ENCODE measurements at places on chromosomes 11 and 22. TPM values are rescaled to one million over a fixed set of nuclear protein-coding genes. Genes with fewer than 3 reads are reported as not detected.

DNA sequence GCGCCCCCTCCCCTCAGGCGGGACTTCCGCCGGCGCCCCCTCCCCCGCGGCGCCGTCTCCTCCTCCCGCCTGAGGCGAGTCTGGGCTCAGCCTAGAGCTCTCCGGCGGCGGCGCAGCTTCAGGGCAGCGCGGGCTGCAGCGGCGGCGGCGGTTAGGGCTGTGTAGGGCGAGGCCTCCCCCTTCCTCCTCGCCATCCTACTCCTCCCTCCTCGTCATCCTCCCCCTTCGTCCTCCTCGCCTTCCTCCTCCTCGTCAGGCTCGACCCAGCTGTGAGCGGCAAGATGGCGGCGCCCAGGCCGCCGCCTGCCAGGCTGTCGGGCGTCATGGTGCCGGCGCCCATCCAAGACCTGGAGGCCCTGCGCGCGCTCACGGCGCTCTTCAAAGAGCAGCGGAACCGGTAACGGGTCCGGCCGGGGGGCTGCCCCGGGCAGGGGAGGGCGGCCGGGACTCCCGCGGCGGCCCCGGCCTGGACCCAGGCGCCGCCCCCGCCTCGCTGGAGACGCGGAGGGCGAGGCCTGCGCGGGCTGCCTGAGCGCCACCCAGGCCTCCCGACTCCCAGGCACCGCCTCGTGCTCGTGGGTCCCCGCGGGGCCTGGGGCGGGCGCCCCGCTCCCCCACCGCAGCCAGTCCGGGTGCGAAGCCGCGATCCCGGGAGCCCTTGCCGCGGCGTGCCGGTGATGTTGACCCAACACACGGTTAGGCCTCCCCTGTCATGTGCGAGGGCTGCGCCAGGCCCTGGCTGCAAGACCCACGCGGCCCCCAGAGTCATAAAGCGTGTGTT is at the start of gene ATXN10:
TSS of gene ATXN10 (plus strand) at position 52 of the 781 bp plus-strand sequence. CDS start at position 282, 230 bp downstream.
- DNase-seq = peak; percentile 65

- DNase-seq = no peak
These were observed 43.6 kb upstream of the PRR5 start for GRCh38 chr22:44658311-44658953.

DNA sequence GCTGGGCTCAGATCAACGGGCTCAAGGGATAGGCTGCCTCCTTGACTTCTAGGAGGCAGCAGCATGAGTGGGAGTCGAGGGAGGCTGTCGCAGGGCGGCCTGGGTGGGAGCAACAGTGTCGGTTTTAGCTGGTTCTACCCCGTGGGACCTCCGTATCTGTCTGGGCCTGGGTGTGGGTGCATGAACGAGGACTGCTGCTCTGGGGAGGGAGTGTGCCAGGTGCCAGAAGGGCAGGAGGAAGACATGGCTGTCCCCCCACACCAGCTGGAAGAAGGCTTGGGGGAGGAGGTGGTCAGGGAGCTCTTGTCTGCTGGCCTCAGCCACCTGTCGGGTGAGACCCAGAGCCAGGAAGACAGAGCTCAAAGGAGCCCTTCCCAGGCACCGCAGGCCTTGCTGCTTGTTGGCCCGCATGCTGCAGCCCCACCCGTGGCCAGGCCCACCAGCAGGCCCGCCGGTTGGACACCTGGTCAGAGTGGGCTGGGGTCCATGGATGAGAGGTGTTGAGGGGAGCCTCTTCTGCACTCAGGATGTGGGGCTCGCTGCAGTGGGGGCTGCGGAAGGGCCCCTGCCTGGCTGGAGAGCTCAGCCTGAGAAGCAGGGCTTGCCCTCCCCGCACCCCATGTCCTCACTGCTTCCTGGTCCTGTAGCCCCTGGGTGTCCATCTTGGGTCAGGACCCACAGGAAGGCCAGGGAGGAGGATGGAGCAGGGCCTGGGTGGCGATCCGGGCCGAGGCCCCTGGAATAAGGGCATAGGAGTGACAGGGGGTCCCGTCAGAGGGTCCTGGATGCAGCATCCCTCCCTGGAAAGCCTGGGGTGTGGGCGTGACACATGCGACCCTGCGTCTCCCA is 3.4 kb downstream of the CEND1 start:
- DNase-seq = no peak

DNA sequence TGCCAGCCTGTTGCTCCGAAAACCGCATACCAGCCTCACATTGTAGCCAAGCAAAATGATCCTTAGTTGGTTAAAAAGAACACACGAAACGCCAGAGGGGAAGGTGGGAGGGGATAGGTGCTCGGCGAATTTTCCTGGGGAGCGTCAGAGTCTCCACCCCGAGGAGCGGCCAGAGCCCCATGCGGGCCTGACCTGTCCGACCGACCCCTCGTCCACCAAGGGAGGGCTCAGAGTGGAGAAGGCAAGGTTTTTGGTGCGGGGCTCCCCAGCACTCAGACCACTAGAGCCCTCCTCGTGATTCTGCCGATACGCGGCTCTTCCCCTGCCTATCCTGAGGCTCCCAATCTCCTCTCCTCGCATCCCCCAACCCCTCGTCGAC is 39.6 kb downstream of the DIXDC1 start:
- no peak for DNase-seq

- peak; percentile 39 for DNase-seq
These were observed 57.7 kb downstream of the BMAL1 start for GRCh38 chr11:13335319-13335718.

DNA sequence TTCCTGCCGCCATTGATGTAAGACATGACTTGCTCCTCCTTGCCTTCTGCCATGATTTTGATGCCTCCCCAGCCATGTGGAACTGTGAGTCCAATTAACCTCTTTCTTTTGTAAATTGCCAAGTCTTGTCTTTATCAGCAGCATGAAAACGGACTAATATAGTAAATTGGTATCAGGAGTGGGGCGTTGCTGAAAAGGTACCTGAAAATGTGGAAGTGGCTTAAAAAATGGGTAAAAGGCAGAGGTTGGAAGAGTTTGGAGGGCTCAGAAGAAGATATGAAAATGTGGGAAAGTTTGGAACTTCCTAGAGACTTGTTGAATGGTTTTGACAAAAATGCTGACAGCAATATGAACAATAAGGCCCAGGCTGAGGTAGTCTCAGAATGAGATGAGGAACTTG is 89.7 kb downstream of the RSF1 start:
- no peak for DNase-seq

- no peak for DNase-seq
These were observed 37.8 kb downstream of the SCN3B start for GRCh38 chr11:123616505-123617198.

DNA sequence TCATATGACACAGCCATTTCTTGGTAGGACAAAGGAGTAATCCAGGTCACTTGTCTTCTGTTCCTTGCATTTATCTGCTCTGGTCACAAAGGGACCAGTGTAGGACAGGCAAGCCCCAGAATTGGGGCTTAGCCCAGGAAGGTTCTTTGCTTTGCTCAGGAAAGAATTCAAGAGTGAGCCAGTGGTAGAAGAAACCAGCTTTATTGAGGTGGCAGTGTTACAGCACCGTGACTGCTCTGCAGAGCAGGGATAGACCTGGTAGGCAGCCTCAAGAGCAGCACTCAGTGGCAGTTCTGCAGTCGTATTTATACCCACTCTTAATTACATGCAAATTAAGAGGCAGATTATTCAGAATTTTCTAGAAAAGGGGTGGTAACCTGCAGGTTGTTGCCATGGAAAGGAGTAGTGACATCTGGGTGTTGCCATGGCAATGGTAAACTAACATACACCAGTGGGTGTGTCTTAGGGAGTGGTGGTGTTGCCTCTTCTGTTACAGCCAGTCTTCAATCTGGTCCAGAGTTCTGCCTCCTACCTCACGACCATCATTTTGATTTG is 84.9 kb upstream of the RAB1B start:
- peak; percentile 40 for DNase-seq

- DNase-seq = no peak
These were observed 42.1 kb downstream of the PAMR1 start for GRCh38 chr11:35483131-35483820.

Gene BACE1-AS
- polyA plus RNA-seq = not detected

All from naive B cell (primary cell).